Activated CD8-positive, alpha-beta T cell treated with anti-CD3 and anti-CD28 coated beads, Interleukin-2, amount 10 ng/mL, durations not matched to agents 7 days and 5 days (primary cell): ENCODE measurements at places on chromosomes 7 and 10.

GRCh38 chr7:49125246-49125645, 200.9 kb downstream of the CDC14C start:
- no peak for DNase-seq

GRCh38 chr7:146116521-146117222, at the start of gene CNTNAP2:
Gene CNTNAP2, plus strand, starts transcription at chr7:146116801. Its CDS starts 76 bp downstream, at chr7:146116877.
- no peak for DNase-seq

DNA sequence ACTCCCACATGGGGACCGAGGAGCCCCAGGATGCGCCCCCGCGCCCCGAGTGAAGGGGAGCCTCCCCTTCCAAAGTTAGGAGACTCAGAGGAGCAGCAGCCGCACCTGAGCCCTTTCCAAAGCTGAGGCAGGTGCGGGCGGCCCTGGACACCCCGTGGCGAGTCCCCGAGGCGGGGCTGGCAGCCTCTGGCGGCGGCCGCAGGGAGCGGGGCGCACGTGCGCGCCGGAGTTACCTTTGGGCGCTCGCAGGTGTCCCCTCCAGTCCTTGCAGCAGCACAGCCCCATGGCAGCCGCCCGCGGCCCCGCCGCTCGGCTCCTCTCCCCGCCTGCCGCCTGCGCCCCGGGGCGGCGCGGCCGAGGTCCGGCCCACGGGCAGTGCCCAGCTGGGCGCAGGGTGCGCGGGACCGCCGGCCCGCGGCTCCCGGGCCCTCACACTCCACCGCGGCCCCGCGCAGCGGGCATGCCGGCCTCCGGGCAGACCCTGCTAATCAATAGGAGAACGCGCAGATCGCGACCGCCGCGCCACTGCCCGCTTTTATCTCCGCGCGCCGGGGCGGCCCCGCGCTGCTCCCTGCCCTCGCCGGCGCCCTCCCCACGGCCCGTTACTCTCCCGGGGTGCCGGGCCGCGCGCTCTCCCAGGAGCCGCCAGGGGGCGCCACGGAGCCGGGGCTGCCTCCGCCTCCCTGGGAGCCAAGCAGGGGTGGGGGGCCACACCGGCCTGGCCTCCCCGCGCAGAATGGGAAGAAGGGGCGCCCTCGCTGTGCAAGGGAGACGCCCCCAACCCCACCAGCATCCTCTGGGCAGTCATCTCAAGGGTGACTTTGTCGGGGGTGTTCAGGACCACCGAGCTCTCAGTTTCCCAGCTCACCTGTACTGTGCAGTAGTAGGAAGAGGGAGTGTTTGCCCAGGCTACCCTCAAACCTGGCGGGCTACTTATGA, 80.8 kb downstream of the ARHGAP22 start:
- no peak for DNase-seq

GRCh38 chr7:48899932-48900331, 24.4 kb upstream of the CDC14C start:
- no peak for DNase-seq

DNA sequence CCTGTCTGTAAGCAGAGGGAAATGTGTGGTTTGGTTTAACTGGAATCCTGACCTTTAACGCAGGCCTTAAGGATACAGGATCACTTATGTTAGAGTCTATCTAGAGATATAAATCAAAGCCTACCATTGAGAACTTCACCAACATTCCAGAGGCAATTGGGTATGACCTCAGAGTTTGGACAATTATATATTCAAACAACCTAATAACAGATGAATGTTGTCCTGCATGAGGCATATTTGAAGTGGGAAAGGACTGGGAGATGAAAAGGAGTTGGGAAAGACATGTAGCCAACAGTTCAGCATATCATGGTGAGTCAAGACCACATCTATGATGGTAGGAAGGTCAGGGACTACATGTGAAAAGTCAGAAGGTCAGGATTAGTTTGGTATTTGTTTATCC, 274.2 kb downstream of the DOCK4 start:
- DNase-seq: no peak

DNA sequence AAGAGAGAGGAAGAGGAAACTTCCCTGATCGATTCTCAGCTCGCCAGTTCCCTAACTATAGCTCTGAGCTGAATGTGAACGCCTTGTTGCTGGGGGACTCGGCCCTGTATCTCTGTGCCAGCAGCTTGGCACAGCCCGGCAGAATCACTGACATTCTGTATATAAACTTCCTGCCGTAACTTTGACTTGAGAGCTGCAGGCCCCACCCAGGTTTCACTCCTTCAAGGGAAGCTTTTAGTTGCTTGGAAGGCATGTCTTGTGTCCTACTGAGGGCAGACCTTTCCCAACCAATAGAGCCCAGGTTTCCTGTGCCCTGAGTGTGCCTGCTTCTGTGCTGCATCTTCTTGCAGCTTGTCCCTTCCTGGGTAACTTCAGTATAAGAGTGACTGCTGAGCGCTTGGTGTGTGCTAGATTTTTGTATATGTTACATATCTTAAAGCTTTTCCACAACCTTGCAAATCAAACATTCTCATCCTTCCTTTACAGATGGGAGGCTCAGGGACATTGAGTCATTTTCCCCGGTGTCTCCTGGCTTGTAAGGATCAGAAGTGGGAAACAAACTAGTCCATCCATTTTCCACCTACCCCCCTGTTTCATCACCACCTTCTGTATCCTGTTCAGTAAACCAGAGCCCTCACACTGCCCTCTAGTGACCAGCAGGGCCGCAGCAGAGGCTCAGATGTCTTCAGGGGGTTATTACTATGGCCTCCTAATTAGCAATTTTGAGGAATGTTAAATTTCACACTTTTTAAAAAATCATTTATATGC, 225.2 kb upstream of the PRSS58 start:
- DNase-seq: peak; percentile 77

- no peak for DNase-seq
These were observed 75.1 kb downstream of the DNAH11 start for GRCh38 chr7:21617916-21618390.

GRCh38 chr10:16585103-16585502, 63.4 kb upstream of the C1QL3 start:
- no peak for DNase-seq

DNA sequence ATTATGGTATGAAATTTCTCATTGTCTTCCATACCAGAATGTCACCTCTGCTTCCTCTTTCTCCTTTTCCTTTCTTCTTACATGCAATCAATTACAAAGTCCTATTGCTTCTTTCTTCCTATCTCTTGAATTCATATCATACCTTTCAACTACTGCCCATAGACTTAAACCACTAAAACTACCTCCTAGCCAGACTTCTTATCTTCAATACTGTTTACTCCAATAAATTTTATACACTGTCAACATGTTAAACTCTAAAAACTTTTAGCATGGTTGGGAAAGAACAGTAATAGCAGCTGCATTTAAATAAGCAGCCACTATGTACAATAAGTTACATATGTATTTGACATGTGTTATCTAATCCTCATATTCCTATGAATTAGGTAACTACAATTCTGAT, 34.9 kb downstream of the PCGF6 start:
- no peak for DNase-seq

GRCh38 chr7:13181216-13181615, 493.8 kb downstream of the ARL4A start:
- DNase-seq: no peak

DNA sequence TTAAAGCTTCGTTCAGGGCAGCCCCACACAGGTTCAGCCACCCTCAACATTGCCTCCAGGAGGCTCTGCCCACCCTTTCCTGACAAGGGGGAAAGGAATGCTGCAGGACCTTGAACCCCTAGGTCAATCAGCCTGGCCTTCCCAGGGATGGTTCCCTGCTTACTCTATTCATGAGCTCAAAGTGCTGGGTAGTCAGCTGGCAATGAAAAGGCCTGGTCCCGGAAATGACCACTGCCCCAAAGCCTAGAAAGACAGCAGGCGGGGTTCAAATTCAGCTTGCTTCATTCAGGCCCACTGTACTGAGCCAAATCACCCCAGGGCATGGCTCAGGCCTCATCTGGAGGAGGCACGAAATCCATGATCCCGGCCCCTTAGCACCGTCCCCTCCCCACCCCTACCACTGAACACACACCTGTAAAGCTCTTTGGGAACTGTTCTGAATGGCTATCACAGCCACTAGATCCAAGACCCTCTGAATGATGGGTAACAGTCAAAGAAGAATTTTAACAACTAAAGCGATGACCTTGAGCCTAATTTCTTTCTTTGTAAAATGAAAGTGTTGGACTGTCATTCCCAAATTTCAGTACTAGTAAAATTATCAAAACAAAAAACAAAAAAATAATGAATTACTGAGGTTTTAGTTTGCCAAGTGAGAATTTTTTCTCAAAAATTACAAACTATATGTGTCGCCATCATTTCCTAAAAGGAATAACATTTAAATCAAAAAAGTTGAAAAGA, 1.0 kb downstream of the URGCP start:
- DNase-seq: no peak

DNA sequence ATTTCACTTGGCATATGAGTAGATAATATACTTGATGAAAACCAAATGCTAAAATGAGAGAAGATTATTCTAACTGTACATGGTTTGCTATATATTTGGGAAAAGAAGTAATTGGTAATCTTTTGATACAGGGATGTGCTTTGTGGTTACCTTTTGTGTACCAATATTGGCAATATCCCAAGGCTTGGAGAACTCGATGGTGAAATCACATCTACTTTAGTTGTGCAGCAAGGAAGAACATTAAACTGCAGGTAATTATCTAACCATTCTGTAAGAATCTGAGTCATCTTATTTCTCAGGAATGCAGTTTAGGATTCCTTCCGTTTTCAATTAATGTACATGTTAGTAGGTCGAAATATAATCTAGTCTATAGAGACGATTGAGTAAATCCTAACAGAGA, 64.1 kb downstream of the SRI start:
- DNase-seq: no peak

- DNase-seq: no peak
These were observed 55.9 kb downstream of the CFAP46 start for GRCh38 chr10:132886211-132887099.

DNA sequence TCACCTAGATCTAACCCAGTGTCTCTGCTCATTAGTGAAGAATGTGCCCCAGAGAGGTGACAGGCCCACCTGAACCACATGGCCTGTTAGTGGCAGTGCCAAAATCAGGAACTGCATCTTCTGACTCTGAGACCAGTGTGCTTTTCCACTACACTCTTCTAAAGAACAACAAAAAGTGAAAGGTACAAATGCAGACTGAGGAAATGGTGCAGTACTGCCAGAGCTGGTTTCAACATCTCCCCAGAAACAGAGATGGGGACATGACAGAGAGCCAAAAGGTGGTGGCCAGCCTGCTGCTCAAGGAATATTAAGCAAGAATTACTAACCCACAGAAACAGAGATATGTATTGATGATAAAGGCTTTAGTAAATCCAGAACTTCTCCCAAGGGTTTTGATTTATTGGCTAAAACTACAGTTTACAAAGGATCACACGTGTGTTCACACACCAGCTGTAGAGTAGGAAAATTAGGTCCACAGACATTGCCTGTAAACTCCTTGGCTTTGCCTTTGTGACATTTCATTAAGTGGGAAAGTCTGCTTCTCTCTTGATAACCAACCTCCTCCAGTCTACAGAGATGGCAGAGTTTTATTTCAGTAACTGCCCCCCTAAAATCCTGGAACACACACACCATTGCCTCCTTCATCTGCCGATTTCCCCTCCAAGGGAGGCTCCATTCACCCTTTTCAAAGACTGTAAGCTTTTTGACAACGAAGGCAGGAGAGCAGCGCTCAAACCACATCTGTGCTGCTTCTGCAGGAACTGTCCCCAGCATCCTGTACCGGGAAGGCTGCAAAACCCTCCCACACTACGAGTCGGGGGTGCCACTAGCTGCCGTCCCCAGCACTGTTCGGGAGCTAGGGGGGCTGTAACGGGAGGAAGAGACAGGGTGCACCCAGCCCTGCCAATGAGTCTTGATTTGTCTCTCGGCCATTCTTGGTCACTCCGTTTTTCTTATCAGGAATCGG, 29.8 kb downstream of the GSDME start:
- DNase-seq: no peak

- DNase-seq: no peak
These were observed 35.6 kb downstream of the ANKMY2 start for GRCh38 chr7:16609842-16610450.

DNA sequence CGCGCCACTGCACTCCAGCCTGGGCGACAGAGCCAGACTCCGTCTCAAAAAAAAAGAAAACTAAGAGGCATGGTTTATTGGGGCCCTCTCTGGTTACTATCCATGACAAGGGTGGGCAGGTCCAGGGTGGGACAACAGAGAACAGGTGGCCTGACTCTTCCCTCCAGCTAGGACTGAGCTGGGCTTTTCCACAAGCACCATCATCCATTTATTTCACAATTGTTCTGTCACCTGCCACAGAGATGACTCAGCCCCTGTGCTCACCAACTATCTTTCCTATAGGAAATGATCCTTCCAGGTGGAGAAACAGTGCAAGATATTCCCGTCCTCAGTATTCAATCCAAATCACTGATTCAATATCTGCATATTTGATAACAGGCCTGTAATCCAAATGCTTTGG, 44.9 kb upstream of the MYL10 start:
- no peak for DNase-seq

- DNase-seq: no peak
These were observed 81.2 kb downstream of the CTBP2 start for GRCh38 chr10:125079091-125079600.

- DNase-seq: no peak
These were observed 9.5 kb downstream of the PLXDC2 start for GRCh38 chr10:19825700-19826099.

- no peak for DNase-seq
These were observed 244.2 kb upstream of the FOXK1 start for GRCh38 chr7:4437916-4438315.

GRCh38 chr7:157482025-157482424, 145.2 kb downstream of the DNAJB6 start:
- DNase-seq: no peak

DNA sequence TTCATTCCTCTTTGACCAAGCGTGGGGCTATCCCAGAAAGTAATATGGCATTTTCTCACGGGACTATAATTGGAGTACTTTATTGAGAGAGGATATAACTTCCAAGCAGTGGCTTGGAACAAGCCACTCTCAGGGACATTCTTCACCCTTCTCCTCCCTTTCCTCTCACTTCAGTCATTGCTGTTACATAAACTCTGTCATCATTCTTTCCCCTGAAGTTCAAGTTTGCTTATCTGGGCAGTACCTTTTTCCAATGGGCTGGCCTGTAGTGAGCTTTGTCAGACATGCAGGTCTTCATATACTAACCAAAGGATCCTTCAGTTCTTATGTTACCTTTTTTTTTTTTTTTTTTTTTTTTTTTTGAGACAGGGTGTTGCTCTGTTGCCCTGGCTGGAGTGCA, 58.7 kb upstream of the KMT2E start:
- DNase-seq: no peak

GRCh38 chr7:68107261-68107660, 1110.6 kb downstream of the TYW1 start:
- DNase-seq: no peak

DNA sequence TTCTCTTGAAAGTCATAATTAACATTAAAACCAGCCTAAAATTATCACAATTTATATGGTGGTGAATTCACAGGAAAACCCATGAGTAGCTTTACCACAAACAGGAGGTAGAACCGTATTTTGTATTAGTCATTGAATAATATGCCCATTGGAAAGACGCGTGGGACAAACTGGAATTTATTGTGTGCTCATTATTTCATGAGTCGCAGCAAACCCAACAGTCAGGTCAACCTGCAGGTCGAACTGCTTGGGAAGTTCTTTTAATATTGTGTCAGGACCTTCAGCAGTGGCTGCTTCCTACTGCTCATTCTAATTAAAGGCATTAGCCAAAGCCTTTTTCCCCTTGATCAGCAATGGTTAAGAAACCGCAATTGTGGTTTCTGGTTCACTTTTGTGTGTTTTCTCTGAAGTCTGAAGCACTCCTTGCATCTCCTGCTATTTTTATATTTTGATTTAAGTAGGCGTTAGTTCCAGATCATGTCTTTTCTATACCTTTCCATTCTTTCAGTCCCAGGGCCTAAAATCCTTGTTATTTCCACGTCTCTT, 100.1 kb downstream of the RAB11FIP2 start:
- no peak for DNase-seq
